ENCODE measurements at places on chromosomes 1 and 21. TPM values are rescaled to one million over a fixed set of nuclear protein-coding genes. Genes with fewer than 3 reads are reported as not detected.

The HMCN1 gene
- 2.7 TPM for total RNA-seq

DNA sequence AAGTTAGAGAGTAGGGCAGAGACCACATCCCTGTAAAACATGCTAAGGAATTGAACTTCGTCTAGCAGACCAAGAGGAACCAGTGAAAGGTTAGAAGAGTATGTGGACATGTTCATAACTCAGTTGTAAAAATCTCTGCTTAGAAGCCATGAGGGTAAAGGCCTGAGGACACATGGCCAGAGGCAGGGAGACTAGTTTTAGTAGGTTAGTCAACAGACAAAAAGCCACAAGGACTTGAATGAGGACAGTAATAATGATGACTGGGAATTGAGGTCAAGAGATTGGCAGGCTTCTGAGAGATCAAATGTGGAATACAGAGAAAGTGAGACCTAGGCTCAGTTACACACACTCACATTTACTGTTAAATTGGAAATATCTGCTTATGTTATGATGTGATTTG lies 205.5 kb upstream of the HOOK1 start:
- H3K36me3 ChIP-seq, result peaks cover 6% of the 10 kb centered on the region
- no peak for DNase-seq
- no peak overlapping the region for H3K4me3 ChIP-seq
- no peaks in the 10 kb centered on the region for H3K27me3 ChIP-seq
- no peak overlapping the region for H3K27ac ChIP-seq

- H3K4me1 ChIP-seq, result peaks cover 4% of the 10 kb centered on the region
- H3K27me3 ChIP-seq, result no peaks in the 10 kb centered on the region
- DNase-seq, result no peak
Observed at GRCh38 chr1:228105270-228105995, 2.3 kb upstream of the C1orf35 start.

GRCh38 chr1:218341325-218341724 lies 3.8 kb upstream of the TGFB2 start:
- no peak overlapping the region for H3K27ac ChIP-seq
- peaks cover 7% of the 10 kb centered on the region for H3K4me1 ChIP-seq
- DNase-seq, result no peak
- no peak overlapping the region for H3K4me3 ChIP-seq
- H3K36me3 ChIP-seq, result no peaks in the 10 kb centered on the region

- H3K4me3 ChIP-seq, result no peak overlapping the region
- H3K27me3 ChIP-seq, result no peaks in the 10 kb centered on the region
- H3K36me3 ChIP-seq, result no peaks in the 10 kb centered on the region
Observed at GRCh38 chr1:82145656-82146055, 344.9 kb downstream of the ADGRL2 start.

GRCh38 chr1:93440706-93441105 lies 7.2 kb upstream of the FNBP1L start:
- H3K27me3 ChIP-seq, result no peaks in the 10 kb centered on the region
- no peak overlapping the region for H3K4me3 ChIP-seq
- H3K4me1 ChIP-seq, result no peaks in the 10 kb centered on the region
- no peak overlapping the region for H3K27ac ChIP-seq
- H3K36me3 ChIP-seq, result no peaks in the 10 kb centered on the region

The AMPD1 gene
- 1.5 TPM for total RNA-seq

GRCh38 chr1:224375059-224375458 lies 18.4 kb downstream of the CNIH4 start:
- H3K4me1 ChIP-seq, result no peaks in the 10 kb centered on the region
- peaks cover 14% of the 10 kb centered on the region for H3K36me3 ChIP-seq
- no peak overlapping the region for H3K27ac ChIP-seq
- no peak overlapping the region for H3K4me3 ChIP-seq
- DNase-seq, result no peak

- no peak overlapping the region for H3K4me3 ChIP-seq
- no peaks in the 10 kb centered on the region for H3K4me1 ChIP-seq
- no peak overlapping the region for H3K27ac ChIP-seq
- H3K36me3 ChIP-seq, result no peaks in the 10 kb centered on the region
Observed at GRCh38 chr1:22325531-22326371, 125.9 kb upstream of the ZBTB40 start.

DNA sequence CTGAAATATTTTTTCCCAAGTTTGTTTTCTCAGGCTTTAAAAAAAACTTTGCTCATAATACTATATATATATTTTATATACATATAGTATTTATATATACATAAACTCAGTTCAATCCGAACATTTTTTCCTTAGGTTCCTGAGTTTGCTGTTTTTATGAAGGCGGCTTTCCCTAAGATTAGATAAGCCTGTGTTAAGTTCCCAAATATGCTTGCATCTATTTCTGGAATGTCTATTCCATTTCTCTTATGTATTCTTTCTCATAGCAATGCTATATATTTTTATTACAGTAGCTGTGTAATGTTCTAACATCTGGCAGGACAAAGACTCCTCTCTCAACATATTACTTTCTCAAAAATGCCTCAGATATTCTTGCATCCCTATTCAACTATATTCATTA lies 45.9 kb downstream of the ADSS2 start:
- no peak overlapping the region for H3K27ac ChIP-seq
- H3K4me1 ChIP-seq, result no peaks in the 10 kb centered on the region
- H3K4me3 ChIP-seq, result no peak overlapping the region
- H3K36me3 ChIP-seq, result peaks cover 4% of the 10 kb centered on the region
- H3K27me3 ChIP-seq, result no peaks in the 10 kb centered on the region

The FCRL6 gene
- 1.4 TPM for total RNA-seq

- no peak overlapping the region for H3K27ac ChIP-seq
- no peak for DNase-seq
- no peaks in the 10 kb centered on the region for H3K27me3 ChIP-seq
- H3K4me3 ChIP-seq, result no peak overlapping the region
Observed at GRCh38 chr21:26563856-26564503, 9.1 kb downstream of the CYYR1 start.

The KRTAP19-3 gene
- not detected for total RNA-seq

The AQP10 gene
- total RNA-seq, result not detected

The ACOT11 gene
- 24.6 TPM for total RNA-seq

The ZNF683 gene
- 0.25 TPM for total RNA-seq

- no peak overlapping the region for H3K27ac ChIP-seq
- H3K4me1 ChIP-seq, result no peaks in the 10 kb centered on the region
- no peak overlapping the region for H3K4me3 ChIP-seq
- DNase-seq, result no peak
- no peaks in the 10 kb centered on the region for H3K27me3 ChIP-seq
Observed at GRCh38 chr1:110768605-110769004, 93.9 kb upstream of the KCNA3 start.

The RHOU gene
- 22.1 TPM for total RNA-seq

GRCh38 chr1:89206373-89206772 lies 7.6 kb upstream of the GBP4 start:
- H3K4me1 ChIP-seq, result no peaks in the 10 kb centered on the region
- H3K27ac ChIP-seq, result no peak overlapping the region
- H3K27me3 ChIP-seq, result no peaks in the 10 kb centered on the region
- no peak overlapping the region for H3K4me3 ChIP-seq

DNA sequence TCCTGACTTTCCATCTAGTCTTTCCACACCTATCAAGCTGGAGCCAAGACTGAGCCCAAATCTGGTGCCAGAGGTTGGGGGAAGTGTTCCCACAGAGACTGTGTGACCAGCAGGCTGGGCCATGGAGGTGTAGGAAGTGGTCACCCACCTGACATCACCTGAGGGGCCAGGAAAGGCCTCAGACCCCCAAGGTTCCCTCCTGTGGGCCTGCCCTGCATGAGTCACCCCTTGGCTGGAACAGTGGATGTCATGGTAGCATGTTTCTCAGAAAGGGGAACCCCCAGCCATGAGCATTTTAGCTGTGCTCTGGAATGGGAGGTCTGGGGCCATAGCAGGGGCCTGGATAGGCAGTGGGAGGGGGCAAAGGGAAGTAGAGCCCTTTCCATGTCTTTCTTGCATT lies 5.7 kb upstream of the TNFRSF8 start:
- H3K4me3 ChIP-seq, result no peak overlapping the region
- no peaks in the 10 kb centered on the region for H3K36me3 ChIP-seq
- no peaks in the 10 kb centered on the region for H3K4me1 ChIP-seq

DNA sequence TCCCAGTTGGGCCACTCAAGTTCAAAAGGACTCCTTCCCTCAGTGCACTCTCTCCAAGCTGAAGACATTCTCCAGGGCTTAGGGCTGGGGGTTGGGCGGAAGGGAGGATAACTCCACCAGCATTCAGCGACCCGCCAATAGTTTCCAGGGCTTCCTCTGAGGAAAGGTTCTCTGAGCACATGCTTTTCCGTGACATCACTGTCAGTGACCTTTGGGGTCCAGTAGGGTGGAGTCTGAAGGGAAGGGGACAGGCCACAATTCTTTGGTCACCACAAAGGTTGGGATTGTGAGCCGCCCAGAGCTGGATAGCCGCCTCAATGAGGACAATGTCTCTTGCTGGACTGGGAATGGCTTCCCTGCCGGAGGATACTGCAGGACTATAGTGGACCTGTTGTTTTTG lies 22.8 kb upstream of the RXRG start:
- no peak overlapping the region for H3K27ac ChIP-seq
- no peak for DNase-seq
- H3K4me3 ChIP-seq, result no peak overlapping the region

The MIXL1 gene
- total RNA-seq, result 0.16 TPM

DNA sequence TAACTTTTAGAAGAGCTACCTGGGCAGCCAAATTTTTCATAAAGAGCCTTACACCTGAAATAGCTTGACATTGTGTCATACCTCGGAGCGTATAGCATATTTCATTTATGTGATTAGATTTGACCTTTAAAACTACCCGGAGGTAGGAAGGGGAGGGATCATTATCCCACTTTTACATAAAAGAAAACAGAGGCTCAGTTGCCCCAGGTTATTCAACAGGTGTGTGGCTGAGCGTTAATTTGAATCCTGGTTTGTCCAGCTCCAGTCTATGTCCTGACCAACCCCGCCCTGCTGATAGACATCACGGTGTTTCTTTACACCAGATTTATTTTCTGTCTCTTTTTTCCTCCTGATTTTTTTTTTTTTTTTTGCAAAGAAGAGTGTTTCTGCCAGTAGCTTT lies 39.7 kb downstream of the PBX1 start:
- DNase-seq, result no peak
- H3K27ac ChIP-seq, result no peak overlapping the region
- no peak overlapping the region for H3K4me3 ChIP-seq
- no peaks in the 10 kb centered on the region for H3K27me3 ChIP-seq

DNA sequence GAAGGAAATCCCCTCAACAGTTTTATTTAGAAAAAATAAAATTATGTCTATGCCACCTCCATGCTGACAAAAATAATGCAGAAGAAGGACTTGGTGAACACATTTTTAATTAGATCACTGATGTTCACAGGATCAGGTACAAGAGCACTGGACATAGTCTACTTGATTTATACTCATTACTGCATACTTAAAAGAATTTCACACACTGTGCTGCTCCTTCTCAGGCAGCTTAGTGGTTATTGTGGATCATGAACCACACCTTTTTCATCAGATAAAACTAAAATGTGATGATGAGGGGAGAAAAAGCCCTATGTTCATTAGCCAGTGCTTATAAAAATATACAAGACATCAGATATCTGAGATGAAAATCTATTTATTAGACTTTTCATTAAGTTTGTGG lies 103.3 kb upstream of the DPH5 start:
- no peaks in the 10 kb centered on the region for H3K27me3 ChIP-seq
- H3K27ac ChIP-seq, result no peak overlapping the region
- no peaks in the 10 kb centered on the region for H3K4me1 ChIP-seq
- no peak for DNase-seq

DNA sequence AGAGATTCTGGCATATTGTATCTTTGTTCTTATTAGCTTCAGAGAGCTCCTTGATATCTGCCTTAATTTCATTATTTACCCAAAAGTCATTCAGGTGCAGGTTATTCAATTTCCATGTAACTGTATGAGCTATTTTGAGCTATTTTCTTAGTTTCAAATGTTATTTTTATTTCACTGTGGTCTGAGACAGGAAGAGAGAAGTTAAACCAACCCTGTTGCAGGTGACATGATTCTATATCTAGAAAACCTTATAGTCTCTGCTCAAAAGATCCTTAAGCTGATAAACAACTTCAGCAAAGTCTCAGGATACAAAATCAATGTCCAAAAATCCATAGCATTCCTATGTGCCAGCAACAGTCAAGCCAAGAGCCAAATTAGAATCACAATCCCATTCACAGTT lies 1644.0 kb upstream of the B3GALT2 start:
- no peak overlapping the region for H3K27ac ChIP-seq
- DNase-seq, result no peak
- no peak overlapping the region for H3K4me3 ChIP-seq
- H3K36me3 ChIP-seq, result no peaks in the 10 kb centered on the region
- H3K4me1 ChIP-seq, result no peaks in the 10 kb centered on the region

DNA sequence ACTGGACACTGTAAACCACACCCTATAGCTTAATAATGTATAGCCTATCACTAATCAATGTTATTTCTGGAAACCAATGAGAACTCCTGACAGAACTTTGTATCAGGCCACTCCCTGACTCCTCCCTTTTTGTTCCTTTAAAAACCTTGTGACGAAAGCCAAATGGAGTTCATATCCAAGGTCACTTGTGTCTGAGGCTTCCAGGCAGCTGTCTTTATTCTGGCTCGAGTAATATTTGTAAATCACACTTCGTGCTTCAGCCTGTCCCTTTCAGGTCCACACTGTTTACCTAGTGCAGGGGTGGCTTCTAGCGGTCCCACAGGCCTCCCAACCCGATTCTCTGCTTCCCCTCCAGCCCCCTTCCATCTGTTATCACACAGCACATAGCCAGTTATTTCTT lies 16.2 kb upstream of the CAPN9 start:
- no peak overlapping the region for H3K27ac ChIP-seq
- no peaks in the 10 kb centered on the region for H3K4me1 ChIP-seq
- H3K36me3 ChIP-seq, result no peaks in the 10 kb centered on the region
- no peak overlapping the region for H3K4me3 ChIP-seq
- no peaks in the 10 kb centered on the region for H3K27me3 ChIP-seq
- no peak for DNase-seq

- H3K27me3 ChIP-seq, result no peaks in the 10 kb centered on the region
- no peaks in the 10 kb centered on the region for H3K36me3 ChIP-seq
- peaks cover 21% of the 10 kb centered on the region for H3K4me1 ChIP-seq
Observed at GRCh38 chr1:204418174-204419063, 6.8 kb upstream of the PPP1R15B start.

- H3K27ac ChIP-seq, result no peak overlapping the region
- H3K36me3 ChIP-seq, result no peaks in the 10 kb centered on the region
- H3K27me3 ChIP-seq, result no peaks in the 10 kb centered on the region
- no peak overlapping the region for H3K4me3 ChIP-seq
Observed at GRCh38 chr1:113266788-113267187, 123.5 kb upstream of the MAGI3 start.

DNA sequence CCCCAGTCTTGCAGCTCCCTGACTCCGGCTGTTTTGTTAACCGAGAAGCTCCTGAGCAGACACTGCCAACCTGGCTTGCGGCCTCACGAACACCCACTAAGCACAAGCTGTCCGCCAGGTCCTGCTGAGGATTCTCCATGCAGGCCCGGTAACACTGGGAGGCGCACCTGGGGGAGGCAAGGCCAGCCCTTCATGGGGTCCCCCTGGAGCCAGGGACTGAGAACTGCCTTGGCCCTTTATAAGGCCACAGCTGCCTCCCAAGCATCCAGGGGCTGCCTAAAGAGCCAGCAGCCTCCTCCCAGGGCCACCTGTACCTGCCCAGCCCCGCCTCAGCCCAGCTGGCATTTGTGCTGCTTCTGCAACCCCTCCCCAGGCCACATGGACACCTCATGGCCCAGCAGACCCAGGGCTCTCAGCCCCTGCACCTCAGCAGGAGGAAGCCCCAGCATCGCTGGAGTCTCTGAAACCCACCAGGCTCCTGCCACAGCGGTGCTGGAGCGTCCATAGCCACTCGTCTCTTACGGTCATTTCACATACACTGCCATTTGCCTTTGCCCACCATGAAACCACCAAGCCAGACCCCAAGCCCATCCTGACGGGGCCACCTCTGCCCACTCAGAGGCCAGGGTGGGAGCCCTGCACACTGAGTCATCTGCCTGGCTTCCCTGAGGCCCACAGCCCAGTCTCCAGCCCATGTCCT lies 82.5 kb downstream of the NPHP4 start:
- no peaks in the 10 kb centered on the region for H3K36me3 ChIP-seq
- DNase-seq, result no peak
- no peak overlapping the region for H3K4me3 ChIP-seq
- H3K27me3 ChIP-seq, result no peaks in the 10 kb centered on the region
- H3K4me1 ChIP-seq, result no peaks in the 10 kb centered on the region
